ENCODE measurements at places on chromosomes 16 and 17. TPM values are rescaled to one million over a fixed set of nuclear protein-coding genes. Genes with fewer than 3 reads are reported as not detected.

Gene TPSG1
- not detected for total RNA-seq

GRCh38 chr17:71301063-71301462 is 819.8 kb upstream of the SOX9 start:
- DNase-seq: no peak

Gene POLR3K
- 3.5 TPM for total RNA-seq

DNA sequence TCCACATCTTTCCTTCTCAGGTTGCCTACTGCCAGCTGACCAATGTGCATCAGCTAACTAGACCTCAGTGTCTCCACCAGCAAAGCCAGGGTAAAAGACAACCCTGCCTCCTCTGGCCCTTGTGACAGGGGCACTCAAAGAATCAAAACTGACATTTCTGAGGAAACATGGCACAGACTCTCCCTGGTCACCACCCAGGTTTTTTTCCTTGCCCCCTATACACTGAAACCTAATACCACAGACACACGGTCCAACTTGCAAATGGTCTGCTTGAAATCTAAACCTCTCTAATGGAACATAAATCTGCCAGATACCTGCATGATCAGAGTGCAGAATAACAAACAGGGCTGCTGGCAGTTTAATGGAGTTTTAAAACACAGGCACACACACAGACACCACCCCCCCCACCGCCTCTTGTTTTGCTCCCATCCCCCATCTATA is 19.5 kb upstream of the CORO6 start:
- no peak for DNase-seq

DNA sequence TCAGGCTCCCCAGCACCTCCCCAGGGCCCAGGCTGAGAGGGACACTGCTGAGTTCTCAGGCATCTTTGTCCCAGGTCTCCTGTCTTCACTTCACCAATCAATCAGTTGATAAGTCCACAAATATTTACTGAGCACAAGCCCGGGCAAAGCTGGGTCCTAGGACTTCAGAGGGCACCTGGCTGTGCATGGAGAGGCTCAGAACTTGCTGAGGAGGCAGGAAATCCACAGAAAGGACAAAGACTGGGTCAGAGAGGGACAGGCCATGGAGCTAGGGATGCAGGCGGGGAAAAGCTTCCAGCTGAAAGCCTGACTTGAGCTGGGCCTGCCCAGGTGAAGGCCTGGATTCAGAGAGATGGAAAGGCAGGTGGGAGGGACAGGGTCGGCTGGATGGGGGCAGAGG is 33.2 kb upstream of the C1QL1 start:
- DNase-seq: no peak

Gene CNGB1
- total RNA-seq: not detected

Gene MIS12
- total RNA-seq: 34.5 TPM

GRCh38 chr17:40470932-40471828 is 27.9 kb downstream of the IGFBP4 start:
- DNase-seq: no peak

Gene LRRC46
- 3.2 TPM for total RNA-seq

GRCh38 chr17:1914661-1915083 is 84.9 kb downstream of the RPA1 start:
- no peak for DNase-seq

Gene KRT34
- total RNA-seq: not detected

DNA sequence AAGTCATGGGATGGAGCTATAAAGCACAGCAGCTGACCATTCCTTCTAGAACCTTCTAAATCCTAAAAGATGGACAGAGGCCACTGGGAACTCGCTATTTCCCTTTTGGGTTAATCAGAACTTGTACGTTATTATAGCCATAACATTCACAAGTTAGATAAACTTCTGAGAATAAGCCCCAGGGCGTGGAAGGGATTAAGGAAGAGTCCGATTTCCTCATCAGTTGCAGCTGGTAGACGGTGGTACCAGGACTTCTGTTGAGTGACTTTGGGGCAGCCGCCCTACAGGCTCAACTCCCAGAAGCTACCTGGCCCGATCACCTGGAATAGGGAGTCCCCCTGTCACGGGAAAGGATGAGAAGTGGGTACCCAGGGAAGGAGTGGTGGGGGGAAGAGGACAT is 370.1 kb upstream of the ZFHX3 start:
- DNase-seq: no peak

Gene METTL26
- total RNA-seq: 134 TPM

GRCh38 chr17:74392848-74393247 is 25.5 kb downstream of the GPR142 start:
- no peak for DNase-seq
